ENCODE measurements at places on chromosomes 2 and 18.

- DNase-seq, result no peak
Measured at GRCh38 chr18:25446972-25447371, 95.0 kb upstream of the ZNF521 start.

DNA sequence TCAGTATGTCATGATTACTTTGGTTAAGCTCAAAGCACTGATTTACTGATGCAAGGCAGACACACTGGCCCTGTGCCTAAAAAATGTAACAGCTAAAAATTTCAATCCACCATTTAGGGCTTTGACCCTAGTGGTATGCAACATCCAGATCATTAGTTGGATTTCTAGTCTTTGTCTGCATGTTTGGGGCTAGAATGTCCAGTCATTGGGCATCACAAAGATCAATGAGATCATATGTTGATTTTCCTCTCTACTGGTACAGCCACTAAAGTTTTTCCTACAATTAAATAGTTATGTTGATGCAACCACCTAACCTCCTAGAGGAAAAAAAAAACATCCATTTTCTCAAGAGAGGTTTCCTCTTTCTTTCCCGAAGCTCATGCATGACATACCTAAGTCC lies 53.4 kb upstream of the REV1 start:
- DNase-seq, result no peak

- peak; percentile 47 for DNase-seq
Measured at GRCh38 chr2:72603481-72603880, 222.4 kb downstream of the EXOC6B start.

DNA sequence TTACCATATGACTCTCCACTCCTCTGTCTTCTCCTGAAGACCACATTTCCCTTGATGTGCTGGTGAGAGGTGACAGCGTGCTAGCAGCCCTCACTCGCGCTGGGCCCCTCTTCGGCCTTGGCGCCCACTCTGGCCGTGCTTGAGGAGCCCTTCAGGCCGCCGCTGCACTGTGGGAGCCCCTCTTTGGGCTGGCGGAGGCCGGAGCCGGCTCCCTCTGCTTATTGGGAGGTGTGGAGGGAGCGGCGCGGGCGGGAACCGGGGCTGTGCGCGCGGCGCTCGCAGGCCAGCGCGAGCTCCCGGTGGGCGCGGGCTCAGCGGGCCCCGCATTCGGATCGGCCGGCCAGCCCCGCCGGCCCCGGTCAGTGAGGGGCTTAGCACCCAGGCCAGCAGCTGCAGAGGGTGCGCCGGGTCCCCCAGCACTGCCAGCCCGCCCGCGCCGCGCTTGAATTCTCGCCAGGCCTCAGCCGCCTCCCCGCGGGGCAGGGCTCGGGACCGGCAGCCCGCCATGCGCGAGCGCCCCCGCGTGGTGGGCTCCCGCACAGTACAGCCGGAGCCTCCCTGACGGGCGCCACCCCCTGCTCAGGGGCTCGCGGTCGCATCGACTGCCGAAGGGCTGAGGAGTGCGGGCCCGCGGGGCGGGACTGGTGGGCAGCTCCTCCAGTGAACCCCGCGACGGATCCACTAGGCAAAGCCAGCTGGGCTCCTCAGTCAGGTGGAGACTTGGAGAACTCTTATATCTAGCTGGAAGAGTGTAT lies 246.6 kb upstream of the REG3G start:
- no peak for DNase-seq

GRCh38 chr2:143463719-143464118 lies 334.5 kb downstream of the ARHGAP15 start:
- no peak for DNase-seq

- DNase-seq, result no peak
Measured at GRCh38 chr18:41899535-41899934, 55.5 kb upstream of the PIK3C3 start.

- DNase-seq, result no peak
Measured at GRCh38 chr2:113216891-113217454, 43.2 kb downstream of the PSD4 start.

- peak; percentile 21 for DNase-seq
Measured at GRCh38 chr2:39648580-39648979, 17.1 kb upstream of the TMEM178A start.

DNA sequence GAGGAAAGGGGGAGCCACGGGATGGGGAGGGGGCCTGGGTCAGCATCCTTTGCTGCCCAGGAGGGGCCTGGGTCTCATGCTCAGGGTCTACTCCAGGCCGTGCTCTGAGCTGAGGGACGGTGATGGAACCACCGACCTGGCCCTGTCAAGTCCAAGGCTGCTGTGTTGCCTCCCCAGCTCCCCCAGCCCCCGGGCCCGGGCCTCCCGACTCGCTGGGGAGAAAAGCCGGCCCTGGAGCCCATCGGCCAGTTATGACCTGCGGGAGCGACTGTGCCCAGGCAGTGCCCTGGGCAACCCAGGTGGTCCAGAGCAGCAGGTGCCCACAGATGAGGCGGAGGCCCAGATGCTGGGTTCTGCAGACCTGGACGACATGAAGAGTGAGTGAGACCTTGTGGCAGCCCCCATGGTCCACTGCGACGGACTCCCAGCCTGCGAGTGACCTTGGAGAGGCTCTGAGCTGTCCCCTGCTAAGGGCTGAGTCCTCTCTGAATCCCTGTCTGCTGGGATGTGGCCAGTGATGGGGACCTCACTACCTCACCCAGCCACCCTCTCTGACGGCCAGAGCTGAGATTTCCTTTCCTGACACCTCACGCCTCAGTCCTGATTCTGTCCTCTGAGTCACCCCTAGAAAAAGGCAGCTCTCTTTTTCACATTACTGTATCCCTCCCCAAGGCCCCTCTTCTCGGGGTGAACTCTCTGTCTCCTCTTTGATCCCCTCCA lies 2.7 kb downstream of the SLC4A3 start:
- no peak for DNase-seq
